ENCODE measurements at places on chromosomes 6 and 20.

GRCh38 chr6:44504301-44504791, 116.8 kb downstream of the CDC5L start:
- no peak for DNase-seq

DNA sequence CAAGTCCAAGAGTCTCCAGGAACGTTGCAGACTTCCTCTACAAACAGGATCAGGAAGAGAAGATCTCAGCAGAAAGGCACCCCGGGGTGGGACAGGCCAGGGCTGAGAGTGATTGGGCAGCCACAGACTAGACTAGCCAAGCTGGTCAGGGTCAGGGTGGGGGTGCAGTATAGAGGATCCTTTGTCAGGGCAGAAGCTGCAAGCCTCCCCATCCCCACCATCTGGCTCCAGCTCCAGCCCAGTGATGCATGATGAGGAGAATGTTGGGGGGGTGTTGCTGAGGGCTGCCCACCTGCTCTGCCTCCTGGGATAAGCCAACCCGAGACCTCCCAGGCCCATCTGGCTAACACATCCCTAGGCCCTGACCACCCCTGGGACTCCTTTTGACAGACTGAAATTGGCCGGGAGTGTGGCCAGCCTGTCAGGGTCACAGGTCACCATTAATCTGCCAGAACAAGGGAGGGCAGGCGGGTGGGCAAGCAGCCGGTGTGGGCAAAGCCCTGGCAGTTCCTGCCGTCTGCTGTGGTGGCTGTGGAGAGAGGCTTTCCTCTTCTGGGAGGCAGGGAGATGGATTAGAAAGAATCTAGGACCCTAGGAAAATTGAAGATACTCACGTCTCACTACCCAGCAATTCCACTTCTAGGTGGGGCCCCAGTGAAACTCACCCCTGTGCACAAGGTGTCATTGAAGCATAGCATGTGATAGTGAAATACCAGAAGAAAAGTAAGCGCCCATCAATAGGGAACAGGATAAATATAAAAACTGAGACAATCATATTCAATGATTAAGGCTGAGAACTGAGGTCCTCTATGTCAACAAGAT, 22.1 kb upstream of the SNTA1 start:
- no peak for DNase-seq

DNA sequence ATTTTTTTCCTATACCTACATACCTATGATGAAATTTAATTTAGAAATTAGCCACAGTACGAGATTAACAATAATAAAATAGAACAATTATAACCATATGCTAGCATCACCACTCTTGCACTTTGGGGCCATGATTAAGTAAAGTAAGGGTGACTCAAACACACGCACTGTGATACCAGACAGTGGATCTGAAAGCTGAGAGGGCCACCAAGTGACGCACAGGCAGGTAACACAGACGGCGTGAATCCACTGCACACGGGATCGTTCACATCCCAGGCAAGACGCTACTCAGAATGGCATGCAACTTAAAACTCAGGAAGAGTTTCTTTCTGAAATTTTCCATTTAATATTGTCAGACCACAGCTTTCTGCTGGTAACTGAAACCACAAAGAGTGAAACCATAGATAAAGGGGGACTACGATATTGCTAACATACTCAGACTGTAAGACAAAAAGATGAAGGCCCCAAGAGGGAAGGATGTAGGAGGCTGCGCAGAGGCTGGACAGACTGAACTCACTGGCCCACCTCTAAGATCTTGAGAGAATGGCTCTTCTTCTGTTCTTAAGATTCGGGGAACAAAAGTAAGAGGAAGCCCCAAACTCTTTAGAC, 17.9 kb downstream of the RRBP1 start:
- no peak for DNase-seq

- no peak for DNase-seq
Measured at GRCh38 chr6:153086225-153086990, 44.7 kb downstream of the RGS17 start.

- no peak for DNase-seq
Measured at GRCh38 chr20:3813848-3814581, 6.3 kb upstream of the AP5S1 start.

- DNase-seq = no peak
Measured at GRCh38 chr20:45987108-45987780, 15.2 kb upstream of the ZNF335 start.

DNA sequence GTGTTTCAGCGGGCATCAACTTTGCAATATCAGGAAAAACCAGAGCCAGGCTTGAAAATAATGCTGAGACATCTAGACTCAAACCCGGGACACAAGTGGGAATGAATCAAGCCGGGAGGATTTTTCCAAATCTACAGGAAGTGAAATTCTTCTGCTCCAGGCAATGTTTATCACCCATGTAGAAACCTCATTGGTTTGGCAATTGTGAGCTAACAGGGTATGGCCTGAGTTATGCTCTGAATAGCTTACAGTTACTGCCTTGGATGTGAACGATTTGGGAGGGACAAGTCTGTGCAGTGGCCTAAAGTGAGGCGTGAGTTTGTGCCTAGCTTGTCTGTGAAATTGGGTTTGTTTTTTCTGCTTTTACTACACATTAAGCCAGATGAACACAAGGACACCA, 87.4 kb downstream of the PCSK2 start:
- DNase-seq = no peak

DNA sequence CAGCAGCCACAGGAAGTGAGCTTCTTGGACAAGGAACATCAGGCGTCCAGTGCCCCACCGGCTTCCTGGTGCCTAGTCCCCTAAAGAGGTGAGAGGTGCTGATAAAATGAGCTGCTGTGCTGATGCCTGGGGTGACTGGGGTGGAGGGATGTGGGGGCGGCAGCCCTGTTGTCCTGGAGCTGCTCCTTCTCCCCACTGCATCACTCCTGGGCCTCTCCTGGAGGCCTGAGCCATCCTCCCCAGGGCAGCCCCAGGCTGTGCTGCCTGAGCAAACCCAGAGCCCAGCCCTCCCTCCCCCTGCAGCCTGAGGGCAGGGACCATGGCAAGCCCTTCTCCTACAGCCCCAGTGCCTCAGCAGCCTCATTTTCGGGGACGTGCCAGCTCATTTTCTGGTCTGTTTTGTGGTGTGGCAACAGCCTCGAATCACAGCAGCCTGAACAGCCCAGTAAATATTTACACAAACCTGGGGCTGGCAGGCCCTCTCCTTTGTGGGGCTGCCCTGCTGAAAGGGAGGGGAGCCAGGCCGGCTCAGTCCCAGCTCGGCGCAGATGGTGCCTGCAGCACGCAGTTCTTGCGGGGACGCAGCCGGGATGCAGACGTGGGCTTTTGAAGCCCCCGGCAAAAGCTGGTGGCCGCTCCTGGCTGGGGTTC, 259.9 kb downstream of the DLL1 start:
- DNase-seq = no peak

DNA sequence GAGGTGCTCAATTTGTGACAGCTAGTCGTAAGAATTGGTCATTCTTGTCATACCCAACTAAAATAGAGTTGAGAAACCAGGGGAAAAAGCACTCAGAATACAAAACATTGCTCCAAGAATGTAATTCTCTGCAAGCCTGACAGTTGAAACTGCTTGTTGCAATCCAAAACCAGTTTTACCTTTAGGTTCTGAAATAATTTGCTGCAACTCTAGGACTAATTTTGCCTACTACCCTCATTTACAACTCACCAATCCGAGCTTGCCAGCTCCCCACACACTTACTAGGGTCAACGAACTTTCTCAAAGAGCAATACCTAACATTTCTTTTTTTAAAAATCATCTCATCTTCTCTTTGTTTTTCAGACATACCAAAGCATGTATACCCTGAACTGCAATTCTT, 29.7 kb downstream of the LIN28B start:
- DNase-seq = no peak

GRCh38 chr20:49785852-49786175, 26.8 kb upstream of the SLC9A8 start:
- no peak for DNase-seq

GRCh38 chr20:43765916-43766315, 39.1 kb upstream of the GTSF1L start:
- no peak for DNase-seq

GRCh38 chr20:48285656-48286055, 500.4 kb upstream of the SULF2 start:
- DNase-seq = no peak

DNA sequence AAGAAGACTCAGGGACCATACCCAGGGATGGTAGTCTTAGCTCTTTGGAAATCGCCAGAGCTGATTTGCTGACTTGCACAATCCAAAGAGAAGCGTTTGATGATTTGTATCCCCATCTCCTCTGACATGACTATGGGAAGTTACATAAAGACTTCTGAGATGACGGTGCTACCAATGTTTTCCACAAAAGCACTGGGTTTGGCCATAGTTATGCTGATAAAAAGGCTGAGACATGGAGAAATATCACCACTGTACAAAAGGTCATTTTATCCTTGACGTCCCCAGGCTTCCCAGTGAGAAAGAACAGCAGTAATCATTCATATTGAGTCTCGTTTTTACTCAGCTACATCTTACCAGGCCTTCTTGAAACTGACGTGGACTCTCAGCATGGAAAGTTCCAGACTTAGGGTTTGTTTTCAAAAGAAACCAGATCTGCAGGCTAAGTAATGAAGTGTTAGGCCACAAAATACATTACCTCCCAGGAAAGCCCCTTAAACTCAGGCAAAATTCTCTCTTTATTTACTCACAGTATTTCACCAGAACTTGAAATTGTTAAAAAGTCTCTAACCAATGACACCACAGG, 370.3 kb upstream of the JARID2 start:
- no peak for DNase-seq

- no peak for DNase-seq
Measured at GRCh38 chr6:235763-236360, 56.4 kb upstream of the DUSP22 start.

- no peak for DNase-seq
Measured at GRCh38 chr6:41045664-41046063, 3.4 kb downstream of the TSPO2 start.

DNA sequence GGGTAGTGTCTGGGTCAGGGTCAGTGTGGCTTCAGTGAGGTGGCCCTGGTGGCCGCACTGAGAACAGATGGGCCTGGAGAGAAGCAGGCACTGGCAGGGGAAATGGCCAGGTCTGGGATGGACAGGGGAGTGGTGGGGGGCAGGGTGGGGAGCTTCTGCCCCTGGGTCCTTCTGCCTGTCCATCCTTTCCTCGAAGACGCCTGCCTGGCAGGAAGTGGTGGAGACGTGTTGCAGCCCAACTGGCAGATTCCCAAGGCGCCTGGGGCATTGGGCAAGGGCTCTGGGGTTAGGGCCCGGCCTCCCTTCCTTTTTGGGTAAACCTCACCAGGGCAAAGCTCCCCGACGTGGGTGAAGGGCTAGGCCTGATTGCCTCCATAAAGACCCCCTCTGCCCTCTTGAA, 10.4 kb downstream of the SRC start:
- DNase-seq = no peak

GRCh38 chr20:30816182-30816645, 441.2 kb upstream of the DEFB115 start:
- no peak for DNase-seq

DNA sequence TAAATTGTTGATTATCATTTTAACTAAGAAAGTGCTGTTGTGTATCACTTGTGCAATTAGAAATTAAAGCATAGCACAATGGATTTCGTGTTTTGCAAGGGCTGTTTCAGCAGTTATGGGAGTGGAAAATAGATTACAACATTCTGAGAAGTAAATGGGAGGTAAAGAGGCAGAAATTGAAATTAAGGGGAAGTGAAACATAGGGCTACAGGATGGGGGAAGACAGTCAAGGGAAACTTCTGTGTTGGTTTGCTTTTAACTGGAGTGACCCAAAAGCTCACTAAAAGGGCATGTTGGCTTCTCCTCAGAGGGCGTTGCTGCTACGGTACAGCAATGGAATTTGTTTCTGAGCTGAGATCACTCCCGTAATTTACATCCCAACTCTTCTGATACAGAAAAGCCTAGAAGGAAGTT, 147.5 kb downstream of the BCAS1 start:
- DNase-seq = no peak

DNA sequence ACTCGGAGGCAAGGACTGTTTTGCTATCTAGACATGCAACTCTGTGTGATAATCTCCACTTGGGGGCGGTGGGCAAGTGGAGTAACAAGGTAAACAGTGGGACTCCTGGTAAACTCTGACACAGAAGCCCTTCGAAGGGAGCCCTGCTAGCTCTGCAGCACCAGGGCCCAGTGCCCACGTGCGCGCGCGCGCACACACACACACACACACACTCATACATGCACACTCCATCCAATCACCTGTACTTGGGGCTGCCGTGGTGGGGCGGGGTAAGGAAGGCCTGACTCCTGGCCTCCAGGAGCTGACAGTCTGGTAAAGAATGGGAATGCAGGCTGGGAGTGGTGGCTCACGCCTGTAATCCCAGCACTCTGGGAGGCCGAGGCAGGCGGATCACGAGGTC, 36.4 kb downstream of the TAF4 start:
- no peak for DNase-seq

DNA sequence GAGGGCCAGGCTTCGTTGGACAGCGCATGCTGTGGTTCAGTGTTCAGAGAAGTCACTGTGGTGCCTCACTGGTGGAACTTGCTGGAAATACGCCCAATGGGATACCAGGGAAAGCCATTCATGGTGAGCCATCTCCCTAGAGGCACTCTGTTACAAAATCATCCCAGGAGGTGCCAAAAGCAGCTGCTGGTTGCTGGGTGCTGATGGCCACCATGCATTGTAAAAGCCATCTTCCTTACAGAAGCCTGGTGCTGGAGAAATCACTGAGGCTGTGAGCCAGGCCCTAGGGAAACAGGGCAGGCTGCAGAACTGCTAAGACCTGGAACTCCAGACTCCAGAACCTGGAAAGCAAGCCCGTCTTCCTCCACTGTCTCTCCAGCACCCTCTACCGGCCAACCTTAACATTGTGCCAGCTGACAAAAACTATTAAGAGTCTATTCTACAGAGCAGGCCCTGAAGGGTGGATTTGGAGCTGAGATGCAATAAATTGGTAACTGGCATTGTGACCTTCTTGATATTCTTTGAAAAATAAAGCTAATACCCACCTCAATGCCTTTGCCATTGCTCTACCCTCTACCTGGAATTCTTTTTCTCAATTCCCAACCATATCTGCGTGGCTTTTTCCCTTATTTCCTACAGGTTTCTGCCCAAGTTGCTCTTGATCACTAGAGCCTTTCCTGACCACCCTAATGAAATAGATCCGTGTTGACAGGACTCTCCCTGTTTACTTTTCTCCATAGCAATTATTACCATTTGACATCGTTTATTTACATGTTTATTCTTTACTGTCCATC, 18.5 kb downstream of the SNRPB start:
- DNase-seq = peak; percentile 48

DNA sequence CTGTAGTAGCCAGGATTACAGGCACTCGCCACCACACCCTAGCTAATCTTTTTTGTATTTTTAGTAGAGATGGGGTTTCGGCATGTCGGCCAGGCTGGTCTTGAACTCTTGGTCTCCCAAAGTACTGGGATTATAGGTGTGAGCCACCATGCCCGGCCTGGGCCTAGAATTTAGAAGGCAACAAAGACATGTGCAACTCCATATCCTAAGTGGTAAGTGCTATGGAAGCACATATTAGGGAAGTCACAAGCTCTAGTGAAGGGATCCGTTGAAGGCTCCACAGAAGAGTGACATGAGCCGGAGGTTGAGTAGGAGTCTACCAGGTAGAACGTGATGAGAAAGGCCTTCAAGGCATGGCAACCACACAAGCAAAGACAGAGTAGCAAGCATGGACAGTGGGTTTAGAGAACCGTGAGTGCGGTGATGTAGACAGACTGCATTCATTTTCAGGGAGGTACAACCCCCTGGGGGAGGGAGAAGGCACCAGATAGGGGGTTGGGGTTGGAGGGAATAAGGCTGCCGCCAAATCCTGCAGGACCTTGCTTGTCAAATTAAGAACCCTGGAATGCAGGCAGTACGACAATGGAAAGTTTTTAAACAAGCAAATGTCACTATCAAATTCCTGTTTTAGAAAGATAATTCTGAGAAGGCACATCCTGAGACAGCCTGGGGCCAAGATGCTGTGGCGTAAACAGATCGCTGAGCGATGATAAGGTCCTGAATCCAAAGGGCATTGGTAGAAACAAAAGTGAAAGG, 50.2 kb downstream of the ARHGAP18 start:
- no peak for DNase-seq
